ENCODE measurements at places on chromosomes 2 and 18.
A peak's percentile ranks its signal among the peaks of the same experiment; 100 is the strongest.

GRCh38 chr2:190551928-190552327 is 17.4 kb upstream of the NEMP2 start:
- no peak for DNase-seq

DNA sequence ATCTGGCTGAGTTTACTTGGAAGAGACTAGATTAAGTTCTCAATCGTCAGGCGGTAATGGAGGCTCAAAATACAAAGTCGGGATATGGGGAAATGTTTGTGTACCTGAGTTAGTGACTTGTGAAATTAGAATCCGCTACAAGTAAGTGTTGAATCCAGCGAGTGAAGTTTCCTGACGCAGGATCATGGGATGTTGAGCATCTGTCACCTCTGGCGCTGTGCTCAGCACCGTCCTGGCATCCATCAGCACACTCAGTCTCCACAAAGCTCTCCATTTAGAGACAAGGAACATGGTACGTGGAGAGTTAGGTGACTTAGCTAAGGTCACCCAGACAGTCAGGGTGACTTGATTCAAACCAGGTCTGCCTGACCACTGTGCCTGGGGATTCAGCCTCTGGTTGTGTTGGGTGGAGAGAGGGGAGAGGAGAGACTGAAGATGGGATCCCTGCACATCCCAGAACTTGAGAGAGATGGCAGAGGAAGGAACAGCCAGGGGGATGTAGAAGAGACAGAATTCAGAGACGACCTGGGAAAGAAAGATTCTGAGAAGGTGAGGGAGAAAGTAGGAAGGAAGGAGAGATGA is 251.2 kb downstream of the ACKR3 start:
- no peak for DNase-seq

DNA sequence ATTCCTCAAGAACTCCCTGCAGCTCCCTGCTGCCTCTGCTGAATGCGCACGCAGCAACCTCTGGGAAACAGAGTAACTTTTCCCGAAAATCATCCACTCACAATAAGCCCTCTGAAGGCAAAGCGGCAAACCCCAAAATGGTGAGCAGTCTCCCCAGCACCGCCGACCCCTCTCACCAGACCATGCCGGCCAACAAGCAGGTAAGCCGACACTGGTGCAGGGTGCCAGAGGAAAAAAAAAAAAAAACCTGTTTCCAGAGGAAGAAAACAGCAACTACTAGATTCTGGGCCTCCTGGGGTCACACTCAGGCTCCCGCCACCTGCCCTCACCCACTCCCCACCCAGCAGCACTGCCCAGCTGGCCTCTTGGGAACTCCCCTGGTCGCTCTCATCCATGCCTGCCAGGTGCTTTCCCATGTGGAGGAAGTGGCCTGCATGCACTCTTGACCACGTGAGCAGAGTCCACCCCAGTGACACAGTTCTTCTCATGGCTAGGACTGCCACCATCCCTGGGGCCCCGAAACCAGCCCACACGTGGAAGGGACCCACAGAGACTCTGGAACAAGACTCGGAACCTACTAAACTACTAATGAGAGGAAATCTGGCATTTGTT is 36.9 kb downstream of the KCTD18 start:
- DNase-seq: no peak

- DNase-seq: peak; percentile 93
These were observed at the start of gene SPDYA for GRCh38 chr2:28810384-28811285. Gene SPDYA (plus strand): TSS chr2:28810834. CDS start chr2:28816015, 5,181 bp downstream.

DNA sequence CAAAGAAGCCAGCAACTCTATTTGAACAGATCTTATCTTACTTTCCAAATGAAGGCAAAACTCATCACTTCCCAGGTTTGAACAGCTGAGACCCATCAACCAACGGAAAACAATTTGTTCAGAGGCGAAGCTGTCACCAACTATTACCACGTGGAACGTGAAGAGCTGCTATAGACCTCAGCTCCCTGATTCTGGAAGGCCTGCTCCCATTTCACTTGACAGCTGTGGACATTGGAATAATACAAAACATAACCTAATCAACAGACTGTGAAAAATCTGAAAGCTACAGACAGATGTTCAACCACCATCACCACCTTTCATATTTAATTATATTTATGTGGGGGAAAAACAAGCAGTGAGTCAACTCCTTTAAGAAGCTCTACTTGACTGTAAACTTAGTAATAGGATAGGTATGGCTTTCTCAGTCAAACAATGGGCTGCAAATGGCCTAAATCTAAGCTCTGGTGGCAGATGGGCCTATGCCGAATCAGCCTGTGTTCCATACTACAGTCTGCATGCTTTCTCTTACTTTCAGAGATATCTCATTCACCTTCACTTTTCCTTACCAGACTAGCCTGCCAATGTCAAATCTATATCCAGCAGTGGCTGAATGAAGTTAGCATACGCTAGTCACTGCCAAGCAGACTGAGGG is 896.4 kb downstream of the TDRD15 start:
- peak; percentile 48 for DNase-seq

DNA sequence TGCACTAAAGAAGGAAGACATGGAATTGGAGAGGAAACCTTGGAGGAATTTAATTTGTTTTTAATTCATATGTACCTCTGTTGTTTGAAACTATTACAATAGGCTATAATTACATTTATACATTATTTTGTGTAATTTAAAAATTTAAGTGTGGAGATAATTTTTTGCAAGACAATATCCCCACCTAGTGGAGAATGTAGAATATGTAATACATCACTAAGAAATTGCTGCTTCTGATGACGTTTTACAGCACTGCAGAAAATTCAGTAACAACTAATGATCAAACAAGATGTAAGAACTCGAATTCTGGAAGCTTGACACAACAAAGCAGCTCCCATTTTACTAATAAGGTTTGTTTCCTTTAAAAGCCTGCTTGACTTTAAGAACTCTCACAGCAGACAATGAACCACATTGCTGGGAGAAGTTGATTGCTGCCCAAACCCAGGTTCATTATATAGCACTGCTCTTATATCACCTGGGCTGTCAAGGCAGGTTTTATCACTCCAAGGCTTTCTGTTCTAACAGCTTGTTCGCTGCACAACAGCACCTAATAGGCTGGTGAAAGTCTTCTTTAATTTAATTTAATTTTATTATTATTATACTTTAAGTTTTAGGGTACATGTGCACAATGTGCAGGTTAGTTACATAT is 53.4 kb downstream of the THADA start:
- peak; percentile 69 for DNase-seq

DNA sequence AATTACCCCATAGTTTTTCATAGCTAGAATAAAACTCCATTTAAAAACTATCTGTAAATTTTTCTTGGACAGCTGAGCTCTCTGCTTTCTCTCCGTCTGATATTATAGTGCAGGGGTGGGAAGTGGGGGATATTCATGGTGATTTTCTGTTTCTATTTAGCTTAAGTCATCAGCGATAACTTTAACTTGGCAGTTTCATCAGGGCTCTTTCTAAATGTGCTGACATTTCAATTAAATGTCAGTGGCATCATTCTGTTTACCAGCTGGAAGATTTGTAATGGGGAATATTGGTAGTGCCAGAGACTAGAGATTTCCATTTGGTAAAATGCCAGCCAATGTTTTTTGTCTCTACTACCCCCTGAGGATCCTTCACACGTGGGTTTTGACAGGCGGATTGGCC is 53.5 kb upstream of the CAPN13 start:
- no peak for DNase-seq

DNA sequence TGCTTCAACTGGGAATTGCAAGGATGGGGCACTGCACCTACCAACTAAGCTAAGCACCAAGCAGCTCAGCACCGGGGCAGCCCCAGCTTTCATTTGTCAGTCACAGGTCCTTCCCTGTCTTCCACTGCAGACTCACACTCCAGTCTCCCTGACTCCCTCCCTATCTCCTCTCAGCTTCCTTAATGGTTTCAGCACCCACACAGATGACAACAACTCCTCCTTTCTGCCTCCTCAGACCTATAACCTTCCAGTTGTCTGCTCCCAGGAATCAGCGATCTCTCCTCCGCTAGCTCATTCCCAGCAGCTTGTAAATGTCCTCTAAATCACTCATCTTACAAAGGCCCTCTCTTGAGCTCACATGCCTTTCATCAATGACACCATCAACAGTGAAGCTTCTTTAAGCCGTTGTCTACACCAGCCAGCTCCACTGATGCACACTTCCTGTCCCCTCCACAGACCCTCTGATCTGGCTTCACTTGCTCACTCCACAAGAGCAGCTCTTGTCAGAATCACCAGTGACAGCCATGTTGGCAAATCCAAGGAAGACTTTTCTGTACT is 32.1 kb downstream of the CLASP1 start:
- DNase-seq: peak; percentile 34

DNA sequence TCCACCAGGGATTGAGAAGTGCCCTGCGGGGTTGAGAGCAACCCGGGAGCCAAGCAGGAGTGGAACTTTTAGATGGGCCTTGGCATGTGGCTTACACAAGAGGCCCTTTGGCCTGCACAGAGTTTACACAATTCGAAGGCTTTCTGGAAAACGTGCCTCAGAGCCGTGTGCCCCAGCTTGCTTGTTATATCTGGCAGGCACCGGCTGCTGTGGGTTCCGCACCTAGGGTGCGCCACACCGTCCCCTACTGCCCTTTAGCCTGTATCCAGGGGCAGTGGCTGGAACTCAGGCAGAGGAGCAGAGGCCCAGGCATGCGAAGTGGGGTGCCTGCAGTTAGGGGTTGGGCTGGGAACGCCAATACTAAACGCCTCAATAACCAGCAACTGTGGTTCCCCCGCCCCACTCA is 32.9 kb upstream of the EDAR start:
- no peak for DNase-seq

- peak; percentile 58 for DNase-seq
These were observed 18.2 kb downstream of the NRP2 start for GRCh38 chr2:205700331-205701132.

DNA sequence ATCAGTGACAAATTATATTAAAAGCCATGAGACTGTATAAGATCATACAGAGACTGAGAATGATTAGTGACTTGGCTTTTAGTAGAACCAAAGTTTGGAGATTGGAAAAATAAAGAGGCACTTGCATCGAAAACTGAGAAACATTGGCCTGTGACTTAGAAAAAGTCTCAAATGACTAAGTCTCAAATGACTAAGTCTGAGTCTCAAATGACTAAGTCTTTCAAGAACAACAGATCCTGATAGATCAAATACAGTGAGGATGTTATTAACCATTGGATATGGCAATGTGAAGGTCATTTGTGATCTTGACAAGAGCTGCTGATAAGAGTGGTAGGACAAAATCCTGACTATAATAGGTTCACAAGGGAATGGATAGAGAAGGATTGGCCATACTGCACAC is 135.5 kb upstream of the FANCL start:
- no peak for DNase-seq

- DNase-seq: no peak
These were observed 558.7 kb upstream of the TNP1 start for GRCh38 chr2:217418544-217418943.

- no peak for DNase-seq
These were observed 179.5 kb downstream of the PTGR3 start for GRCh38 chr18:75029481-75029880.

DNA sequence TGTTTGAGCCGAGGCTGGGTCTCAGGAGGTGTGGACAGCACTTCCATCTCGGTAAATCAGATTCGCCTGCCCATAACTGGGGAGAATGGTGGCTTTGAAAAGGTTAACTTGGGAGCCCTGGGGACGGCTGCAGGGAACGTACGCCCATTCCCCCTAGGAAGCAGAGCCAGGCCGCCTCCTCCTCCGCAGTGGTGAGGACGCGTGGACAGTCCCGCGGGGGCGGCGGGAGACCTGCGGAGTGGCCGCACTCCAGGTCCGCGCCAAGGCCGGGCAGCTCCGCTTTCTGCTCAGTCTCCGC is 845 bp upstream of the MYCN start:
- DNase-seq: no peak

- no peak for DNase-seq
These were observed 63.1 kb downstream of the CYP26B1 start for GRCh38 chr2:72084584-72084976.
